Ascending aorta (tissue), 2 donors: ENCODE measurements at places on chromosomes 6 and 20.

DNA sequence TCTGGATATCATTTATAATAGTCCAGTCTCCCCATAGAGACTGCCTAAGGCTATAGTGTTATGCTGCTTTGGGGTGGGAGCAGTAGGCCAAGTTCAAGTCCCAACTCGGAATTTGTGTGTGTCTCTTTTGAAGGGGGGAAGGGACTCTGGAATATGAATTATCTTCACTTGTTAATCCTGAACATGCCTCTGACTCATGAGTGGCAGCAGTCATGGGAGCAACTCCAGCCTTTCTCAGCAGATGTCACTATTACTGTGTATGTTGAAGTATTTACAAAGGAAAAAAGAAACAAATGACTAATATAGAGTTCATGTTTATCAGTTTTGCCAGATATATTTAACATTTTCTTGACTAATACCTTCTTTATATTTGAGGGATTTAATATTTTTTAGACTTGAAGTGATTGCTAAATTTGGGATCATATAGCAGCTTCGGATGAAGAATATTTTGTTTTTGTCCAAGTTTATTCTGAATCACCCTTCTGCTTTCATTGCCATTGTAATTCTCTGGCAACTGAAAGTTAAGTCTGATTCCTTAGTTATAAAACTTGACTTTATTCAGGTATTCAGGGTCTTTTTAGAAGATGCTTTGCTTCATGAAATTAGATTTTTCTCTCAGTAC, 23.4 kb downstream of the FAM217A start:
- no peak for DNase-seq
- no peak overlapping the region for H3K27ac ChIP-seq
- H3K36me3 ChIP-seq = peaks cover 69% of the 10 kb centered on the region

DNA sequence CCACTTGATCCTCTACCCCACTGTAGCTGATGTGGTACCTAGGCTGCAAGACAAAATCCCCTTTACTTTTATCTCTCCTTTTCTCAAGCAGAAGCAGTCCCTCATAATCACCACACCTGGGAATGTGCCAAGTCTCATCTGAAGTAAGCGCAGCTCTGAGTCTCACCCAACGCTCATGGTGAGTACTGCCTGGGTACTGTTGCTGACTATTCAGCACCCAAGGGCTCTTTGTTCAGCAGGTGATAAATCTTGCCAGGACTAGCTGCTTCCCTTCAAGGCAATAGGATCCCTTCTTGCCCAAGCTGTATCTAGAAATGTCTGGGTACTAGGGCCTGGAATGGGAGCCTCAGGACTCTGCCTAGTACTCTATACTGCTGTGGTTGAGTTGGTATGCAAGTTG, 70.9 kb downstream of the GCLC start:
- H3K27ac ChIP-seq = no peak overlapping the region
- no peaks in the 10 kb centered on the region for H3K36me3 ChIP-seq
- no peak overlapping the region for H3K4me3 ChIP-seq
- H3K27me3 ChIP-seq = no peaks in the 10 kb centered on the region
- DNase-seq = no peak

- no peak overlapping the region for H3K27ac ChIP-seq
Observed at GRCh38 chr6:23566418-23566817, 559.6 kb upstream of the NRSN1 start.

GRCh38 chr6:163655217-163656121, 241.0 kb downstream of the QKI start:
- DNase-seq = no peak
- H3K27me3 ChIP-seq = no peaks in the 10 kb centered on the region
- H3K4me3 ChIP-seq = no peak overlapping the region
- H3K36me3 ChIP-seq = no peaks in the 10 kb centered on the region

DNA sequence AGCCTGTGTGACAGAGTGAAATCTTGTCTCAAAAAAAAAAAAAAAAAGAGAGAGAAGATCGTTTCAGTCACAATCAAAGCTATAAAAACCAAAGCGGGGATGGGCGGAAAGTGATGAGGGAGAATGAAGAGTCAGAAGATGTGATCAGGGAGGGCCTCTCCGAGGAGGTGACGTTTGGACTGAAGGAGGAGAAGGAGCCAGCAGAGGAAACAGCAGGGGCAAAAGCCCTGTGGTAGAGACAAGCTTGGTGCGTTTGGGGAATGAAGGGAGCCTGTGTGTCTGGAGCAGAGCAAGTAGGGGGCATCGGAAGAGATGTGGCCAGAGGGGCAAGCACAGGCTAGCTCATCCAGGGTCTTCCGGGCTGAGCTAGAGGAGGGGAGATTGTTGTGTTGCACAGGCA, 14.5 kb upstream of the LBP start:
- H3K27me3 ChIP-seq = no peaks in the 10 kb centered on the region
- H3K4me3 ChIP-seq = no peak overlapping the region
- DNase-seq = no peak
- H3K36me3 ChIP-seq = no peaks in the 10 kb centered on the region
- no peak overlapping the region for H3K27ac ChIP-seq
- H3K4me1 ChIP-seq = no peaks in the 10 kb centered on the region

DNA sequence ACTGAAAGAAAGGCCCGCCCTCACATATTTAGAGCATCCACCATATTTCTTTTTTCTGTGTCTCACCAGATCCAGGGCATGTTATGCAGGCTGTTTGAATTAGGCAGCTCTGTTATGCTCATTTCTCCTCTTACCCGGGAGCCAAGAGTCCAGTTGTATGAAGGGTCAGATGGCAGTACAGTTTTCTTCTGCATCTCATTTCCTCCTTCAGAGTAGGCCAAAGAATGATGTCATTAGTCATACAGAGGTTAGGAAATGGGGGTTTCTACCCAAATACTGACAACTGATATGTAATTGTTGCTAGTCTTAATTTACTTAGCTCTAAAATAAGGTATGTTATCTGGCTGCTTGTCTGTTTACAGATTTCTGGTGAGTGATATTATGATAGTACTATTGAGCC, 130.8 kb downstream of the SOBP start:
- H3K4me1 ChIP-seq = no peaks in the 10 kb centered on the region
- H3K27me3 ChIP-seq = no peaks in the 10 kb centered on the region
- no peak overlapping the region for H3K4me3 ChIP-seq

DNA sequence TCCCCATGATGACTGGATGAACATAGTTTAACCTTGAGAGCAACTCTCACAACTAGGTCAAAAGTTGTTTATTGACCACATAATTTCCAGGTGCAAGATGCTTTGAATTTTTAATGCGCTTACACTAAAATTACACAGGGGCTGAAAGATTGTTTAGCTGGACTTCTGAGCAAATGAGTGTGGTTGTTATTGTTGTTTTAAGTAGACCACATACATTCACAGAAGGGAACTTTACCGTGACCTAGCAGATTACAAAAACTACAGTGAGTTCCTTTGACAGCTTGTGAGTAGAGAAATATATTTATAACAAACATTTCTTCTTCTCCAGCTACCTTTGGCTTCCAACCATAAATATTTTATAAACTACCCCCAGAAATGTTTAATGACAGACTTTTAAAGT, 178.9 kb downstream of the UST start:
- no peak overlapping the region for H3K27ac ChIP-seq
- H3K36me3 ChIP-seq = no peaks in the 10 kb centered on the region
- H3K27me3 ChIP-seq = no peaks in the 10 kb centered on the region
- no peak overlapping the region for H3K4me3 ChIP-seq
- H3K4me1 ChIP-seq = no peaks in the 10 kb centered on the region
- DNase-seq = no peak

DNA sequence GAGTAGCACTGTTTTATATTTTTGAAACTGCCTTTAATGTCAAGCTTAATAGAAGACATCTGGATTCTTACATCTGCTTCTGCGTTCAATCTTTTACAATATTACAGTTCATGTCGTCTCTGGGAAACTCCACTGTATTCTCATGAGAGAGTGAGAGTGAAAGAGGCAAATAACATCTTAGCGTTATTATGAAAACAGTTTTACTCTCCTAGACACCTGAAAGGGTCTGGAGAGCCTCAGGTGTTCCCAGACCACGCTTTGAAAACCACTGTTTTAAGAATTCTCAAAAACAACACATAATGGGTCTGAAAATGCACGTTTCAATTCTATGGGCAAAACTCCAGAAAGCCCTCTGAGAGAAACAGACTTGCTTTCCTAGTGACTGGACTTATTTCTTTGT, 63.3 kb downstream of the ARHGAP18 start:
- H3K27ac ChIP-seq = no peak overlapping the region
- no peaks in the 10 kb centered on the region for H3K36me3 ChIP-seq
- no peak for DNase-seq
- H3K27me3 ChIP-seq = no peaks in the 10 kb centered on the region
- H3K4me3 ChIP-seq = peak overlapping the region; percentile 17

DNA sequence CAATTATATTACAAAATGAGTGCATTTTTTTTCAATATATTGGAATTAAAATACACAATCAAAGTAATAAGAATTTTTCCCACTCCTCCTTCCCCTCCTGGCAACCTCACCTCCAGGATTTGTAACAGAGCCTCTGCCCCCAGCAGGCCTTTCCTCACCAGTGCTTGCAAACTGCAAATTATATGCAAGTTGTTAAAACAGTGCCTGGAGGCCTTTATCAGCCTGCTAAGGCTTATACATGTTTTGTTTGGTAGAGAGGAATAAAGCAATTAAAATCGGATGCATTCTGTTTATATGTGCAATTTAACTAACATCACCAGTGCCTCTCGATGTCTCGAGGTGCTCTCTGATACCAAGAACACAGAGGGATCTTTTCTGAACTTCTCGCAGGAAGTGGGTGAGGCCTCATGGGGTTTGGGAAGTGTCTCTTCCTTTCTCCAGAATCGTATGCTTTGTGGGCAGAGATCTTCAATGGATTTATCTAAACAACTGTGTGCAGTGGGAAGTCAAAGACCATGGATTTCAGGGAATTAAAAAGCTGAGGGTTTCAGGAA, 186.8 kb downstream of the CDH26 start:
- no peak overlapping the region for H3K27ac ChIP-seq
- DNase-seq = no peak
- H3K4me3 ChIP-seq = no peak overlapping the region
- no peaks in the 10 kb centered on the region for H3K36me3 ChIP-seq
- H3K4me1 ChIP-seq = no peaks in the 10 kb centered on the region

DNA sequence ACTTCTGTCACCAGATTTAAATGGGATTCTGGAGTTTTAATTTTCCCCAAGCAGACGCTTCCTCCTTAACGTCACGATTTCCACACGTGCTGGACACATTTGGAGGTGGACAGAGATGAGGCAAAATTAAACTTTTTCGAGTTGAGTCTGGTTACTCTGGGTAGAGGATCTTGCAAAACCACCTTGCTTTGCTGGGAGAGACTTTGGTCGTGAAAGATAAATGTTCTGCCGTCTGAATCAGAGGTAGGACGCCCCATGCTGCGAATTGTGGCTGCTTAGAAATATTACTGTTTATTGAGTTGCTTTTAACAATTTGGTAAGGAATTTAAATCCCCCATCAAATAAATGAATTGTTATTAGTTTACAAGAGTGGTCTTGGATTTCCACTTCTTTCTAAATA, 46.8 kb downstream of the CTCFL start:
- H3K4me1 ChIP-seq = peaks cover 12% of the 10 kb centered on the region
- H3K27me3 ChIP-seq = no peaks in the 10 kb centered on the region
- no peak overlapping the region for H3K27ac ChIP-seq
- H3K4me3 ChIP-seq = no peak overlapping the region
- no peak for DNase-seq
